ENCODE measurements at places on chromosomes 16 and 17. TPM values are rescaled to one million over a fixed set of nuclear protein-coding genes. Genes with fewer than 3 reads are reported as not detected.

Gene HEXIM1
- 6.7 TPM for polyA plus RNA-seq

Gene SLC5A10
- polyA plus RNA-seq = not detected

Gene KCNH6
- 0.81 TPM for polyA plus RNA-seq

Gene APOBR
- polyA plus RNA-seq = not detected

Gene ODAD4
- polyA plus RNA-seq = not detected

Gene KRTAP4-9
- polyA plus RNA-seq = not detected

Gene ADGRG1
- 2.3 TPM for polyA plus RNA-seq

Gene CREBBP
- 6.4 TPM for polyA plus RNA-seq

Data from Purkinje cell (primary cell).